ENCODE measurements at places on chromosomes 3 and 15.

DNA sequence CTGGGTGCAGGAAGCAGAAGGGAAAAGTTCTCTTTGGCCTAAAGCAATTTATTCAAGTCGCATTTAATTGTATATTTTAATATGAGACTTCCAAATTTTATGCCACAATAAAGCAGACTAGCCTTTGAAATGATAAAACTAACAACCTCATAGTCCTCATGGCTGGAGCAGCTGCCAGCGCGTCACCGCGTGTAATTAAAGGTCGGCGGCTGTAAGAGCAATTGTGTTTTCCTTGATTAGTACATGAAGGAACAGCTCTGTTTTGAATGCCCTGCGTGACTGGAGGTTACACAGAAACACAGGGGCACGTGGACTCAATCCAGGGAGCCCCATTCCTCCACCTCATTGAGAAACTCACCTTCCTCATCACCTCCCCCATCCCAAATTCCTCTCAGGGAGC lies 10.1 kb upstream of the LRRC15 start:
- DNase-seq = no peak

- no peak for DNase-seq
Observed at GRCh38 chr15:68821841-68822381, 1.2 kb upstream of the ANP32A start.

DNA sequence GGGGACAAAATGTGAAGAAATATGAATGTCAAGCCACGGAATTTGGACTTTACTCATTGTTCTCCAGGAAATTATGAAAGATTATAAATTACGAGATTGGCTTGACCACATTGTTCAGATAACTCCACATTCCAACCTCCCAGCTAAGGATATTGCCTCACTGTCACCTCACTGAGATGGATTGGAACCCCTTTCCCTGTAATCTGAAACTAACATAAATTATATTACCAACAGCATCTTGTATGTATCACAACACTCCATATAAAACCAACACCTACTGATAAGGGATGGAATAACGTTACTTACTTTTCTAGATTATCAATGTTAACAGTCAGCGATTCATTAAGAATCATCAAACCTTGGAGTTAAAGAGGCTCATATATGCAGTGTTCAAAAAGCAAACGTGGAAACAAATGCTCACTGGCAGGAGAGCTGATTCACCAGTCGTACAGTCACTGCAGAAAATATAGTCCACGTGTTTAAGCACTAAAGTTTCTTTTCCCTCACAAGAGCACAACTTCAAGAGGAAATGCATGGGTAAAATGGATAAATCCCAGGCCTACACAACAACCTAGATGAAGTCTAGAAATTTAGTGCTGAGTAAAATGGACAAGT lies 451.5 kb downstream of the FGF12 start:
- no peak for DNase-seq

DNA sequence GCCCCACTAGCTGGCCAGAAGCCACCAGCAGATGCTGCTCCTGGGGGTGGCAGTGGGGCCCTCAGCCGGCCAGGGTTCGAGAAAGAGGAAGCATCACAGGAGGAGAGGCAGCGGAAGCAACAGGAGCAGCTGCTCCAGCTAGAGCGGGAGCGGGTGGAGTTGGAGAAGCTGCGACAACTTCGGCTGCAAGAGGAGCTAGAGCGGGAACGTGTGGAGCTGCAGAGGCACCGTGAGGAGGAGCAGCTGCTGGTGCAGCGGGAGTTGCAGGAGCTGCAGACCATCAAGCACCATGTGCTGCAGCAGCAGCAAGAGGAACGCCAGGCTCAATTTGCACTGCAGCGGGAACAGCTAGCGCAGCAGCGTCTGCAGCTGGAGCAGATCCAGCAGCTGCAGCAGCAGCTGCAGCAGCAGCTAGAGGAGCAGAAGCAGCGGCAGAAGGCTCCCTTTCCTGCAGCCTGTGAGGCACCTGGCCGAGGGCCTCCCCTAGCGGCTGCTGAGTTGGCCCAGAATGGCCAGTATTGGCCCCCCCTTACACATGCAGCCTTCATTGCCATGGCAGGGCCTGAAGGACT lies 17.5 kb upstream of the APEH start:
- DNase-seq = no peak

- no peak for DNase-seq
Observed at GRCh38 chr15:80615783-80616391, 79.2 kb upstream of the ABHD17C start.

DNA sequence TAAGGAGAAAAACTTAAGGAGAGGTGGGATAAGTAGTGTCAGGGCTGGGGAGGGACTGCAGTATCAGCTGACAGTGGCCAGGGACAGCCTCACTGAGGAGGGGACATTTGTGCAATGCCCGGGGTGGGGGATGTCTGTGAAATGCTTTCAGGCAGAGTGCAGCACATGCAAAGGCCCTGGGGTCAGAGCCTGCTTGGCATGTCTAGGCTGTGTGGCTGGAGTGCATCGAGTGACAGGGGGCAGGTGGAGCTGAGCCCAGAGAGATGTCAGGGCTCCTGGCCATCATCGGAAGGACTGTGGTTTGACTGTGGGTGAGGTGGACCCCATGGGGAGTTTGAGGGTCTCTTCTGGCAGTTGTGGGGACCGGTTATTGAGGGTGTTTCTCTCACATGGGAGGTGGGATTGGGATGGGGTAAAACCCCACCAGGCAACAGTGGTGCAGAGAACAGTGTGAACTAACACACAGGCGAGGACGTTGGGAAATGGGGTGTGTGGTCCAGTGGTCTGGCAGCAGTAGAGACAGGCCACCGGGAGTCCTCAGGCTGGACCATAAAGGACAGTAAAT lies 61.2 kb downstream of the FBLN2 start:
- no peak for DNase-seq

DNA sequence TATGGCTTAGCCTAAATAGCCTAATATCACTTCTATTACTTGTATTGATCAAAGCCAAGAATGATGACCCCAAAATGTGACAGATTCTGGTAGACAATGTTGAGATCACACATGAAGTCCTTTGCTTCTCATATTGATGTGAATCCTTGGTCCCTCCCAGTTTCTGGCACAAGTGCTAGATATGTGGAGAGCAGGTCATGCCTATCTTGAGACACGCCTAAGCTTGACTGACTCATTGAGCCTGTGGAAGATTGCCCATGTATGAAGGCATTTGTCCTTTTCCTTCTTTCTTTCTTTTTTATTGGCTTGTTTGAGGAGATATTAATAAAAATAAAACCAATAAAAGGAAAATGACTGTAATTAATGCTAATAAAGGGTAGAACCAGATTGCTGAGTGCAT lies 54.0 kb upstream of the TMEM108 start:
- no peak for DNase-seq

DNA sequence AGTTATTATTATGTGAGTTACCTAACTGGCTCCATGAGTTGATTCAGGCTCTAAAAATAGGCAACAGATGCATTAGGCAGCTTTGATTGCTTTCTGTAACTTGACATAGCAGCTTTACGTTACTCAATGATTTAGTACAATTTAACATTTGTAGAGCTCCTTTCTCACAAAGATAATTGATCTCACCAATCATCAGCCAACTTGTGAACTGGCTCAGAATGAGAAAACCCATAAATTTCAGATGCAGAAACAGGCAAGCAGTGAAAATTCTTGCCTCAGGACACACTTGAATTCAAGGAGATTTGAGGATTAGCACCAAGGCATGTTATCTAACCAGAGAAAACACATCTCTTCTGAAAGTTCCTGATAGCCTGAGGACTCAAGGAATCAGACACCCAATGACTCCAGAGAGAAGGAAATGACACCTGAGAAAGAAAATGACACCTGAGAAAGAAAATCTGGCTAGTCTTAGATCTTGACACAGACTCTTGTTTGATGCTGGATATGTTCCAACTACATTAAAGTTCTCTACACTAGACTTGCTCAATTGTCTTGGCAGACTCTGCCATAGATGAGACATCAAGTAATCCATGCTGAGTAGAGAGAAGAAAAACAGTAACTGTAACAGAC lies 315.1 kb upstream of the CBLB start:
- no peak for DNase-seq

GRCh38 chr3:100893590-100893989 lies 99.6 kb downstream of the ABI3BP start:
- DNase-seq = no peak

GRCh38 chr3:62874711-62875557 lies at the start of gene CADPS:
Gene CADPS, minus strand, starts transcription at chr3:62875416. Its CDS starts 387 bp downstream, at chr3:62875029.
- no peak for DNase-seq

DNA sequence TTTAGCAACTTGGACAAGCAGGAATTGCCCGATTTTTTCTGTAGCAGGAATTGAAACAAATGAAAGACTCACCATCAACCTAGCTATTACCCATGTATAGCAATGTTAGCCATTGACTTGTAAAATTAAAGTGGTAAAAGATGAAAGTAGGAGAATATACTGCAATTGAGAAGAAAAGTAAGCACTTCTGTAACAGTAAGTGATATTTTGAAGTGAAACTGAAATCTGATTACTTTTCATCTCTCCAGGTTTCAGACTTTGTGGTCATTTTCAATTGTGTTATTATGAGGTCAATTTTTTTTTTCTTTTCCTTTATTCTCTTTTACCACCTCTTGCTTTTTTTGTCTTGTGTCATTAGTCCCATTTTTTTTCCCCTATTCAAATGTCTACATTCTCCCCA lies 1078.2 kb downstream of the ZPLD1 start:
- DNase-seq = no peak

DNA sequence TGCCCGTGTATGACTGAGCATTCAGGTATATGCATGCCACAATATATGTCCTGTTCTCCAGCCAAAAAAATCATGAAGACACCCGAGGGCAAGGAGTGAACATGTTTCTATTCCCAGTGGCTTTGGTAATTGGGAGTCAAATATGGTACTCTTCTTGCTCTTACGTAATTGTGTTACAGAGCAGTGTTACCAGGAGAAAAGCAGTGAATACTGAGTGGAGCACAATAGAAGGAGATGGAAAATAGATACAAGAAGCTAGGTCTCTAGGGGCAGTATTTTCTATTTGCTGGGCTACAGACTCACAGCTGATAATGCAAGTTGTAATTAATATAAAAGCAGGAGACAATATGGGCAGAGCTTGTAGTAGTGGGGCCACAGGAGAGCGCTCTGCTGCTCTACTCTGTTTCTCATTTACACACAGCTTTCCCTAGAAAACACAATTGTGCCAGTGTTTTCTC lies 13.2 kb downstream of the MEIS2 start:
- no peak for DNase-seq

DNA sequence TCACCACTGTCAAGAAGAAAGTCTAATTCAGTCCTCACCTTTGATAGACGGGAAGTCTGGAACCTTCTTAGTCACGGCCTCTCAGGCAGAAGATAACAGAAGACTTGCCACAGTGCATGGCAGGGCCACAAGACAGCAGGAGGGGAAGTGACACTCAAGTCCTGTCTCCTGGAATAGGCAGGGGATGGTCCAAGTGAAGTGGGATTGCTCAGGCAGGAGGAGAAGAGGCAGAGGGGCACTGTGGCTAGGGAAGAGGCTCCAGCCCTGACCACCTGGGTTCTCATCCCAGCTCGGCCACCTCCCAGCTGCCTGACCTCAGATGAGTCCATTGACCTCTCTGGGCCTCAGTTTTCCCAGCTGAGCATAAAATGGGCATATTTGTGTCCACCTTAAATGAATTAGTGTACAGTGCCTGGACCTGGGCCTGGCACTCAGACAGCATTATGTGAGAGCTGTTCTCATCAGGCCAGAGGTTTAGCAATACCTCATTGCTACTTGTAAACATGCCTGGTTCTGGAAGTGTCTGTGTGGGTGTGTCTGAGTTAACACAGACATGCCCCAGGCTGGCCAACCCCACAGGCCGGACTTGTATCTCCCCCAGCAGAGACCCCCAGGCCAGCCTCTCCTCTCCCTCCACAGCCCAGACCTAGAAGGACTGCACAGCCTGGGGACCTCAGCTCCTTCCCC lies 11.5 kb upstream of the PCSK6 start:
- DNase-seq = no peak

DNA sequence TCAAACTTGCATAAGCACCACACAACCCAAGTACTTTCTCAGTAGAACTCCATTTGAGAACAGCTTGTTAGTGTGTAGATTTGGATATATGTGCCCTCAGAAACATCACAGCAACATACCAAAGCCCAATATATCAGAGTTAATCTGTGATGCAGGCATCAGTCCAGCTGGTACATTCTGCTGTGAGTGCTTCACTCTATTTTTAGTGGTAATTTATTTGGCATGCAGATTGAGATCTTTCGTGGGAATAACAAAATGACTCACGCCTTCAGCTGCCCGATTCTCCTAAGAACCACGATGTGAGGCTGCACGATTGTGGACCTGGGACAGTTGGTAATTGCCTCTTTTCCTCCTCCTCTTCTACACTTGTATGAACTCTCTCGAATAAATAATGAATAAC lies 730.7 kb downstream of the SQOR start:
- DNase-seq = no peak

- DNase-seq = no peak
Observed at GRCh38 chr15:23690015-23690414, 2.9 kb upstream of the NDN start.

GRCh38 chr3:11410564-11410963 lies 138.4 kb downstream of the ATG7 start:
- no peak for DNase-seq

- no peak for DNase-seq
Observed at GRCh38 chr15:31133890-31134289, 32.4 kb upstream of the TRPM1 start.

- no peak for DNase-seq
Observed at GRCh38 chr3:64961301-64961700, 273.5 kb upstream of the ADAMTS9 start.

GRCh38 chr3:18591120-18591519 lies 166.0 kb upstream of the SATB1 start:
- DNase-seq = no peak

- no peak for DNase-seq
Observed at GRCh38 chr15:66390678-66391077, 4.0 kb downstream of the MAP2K1 start.

DNA sequence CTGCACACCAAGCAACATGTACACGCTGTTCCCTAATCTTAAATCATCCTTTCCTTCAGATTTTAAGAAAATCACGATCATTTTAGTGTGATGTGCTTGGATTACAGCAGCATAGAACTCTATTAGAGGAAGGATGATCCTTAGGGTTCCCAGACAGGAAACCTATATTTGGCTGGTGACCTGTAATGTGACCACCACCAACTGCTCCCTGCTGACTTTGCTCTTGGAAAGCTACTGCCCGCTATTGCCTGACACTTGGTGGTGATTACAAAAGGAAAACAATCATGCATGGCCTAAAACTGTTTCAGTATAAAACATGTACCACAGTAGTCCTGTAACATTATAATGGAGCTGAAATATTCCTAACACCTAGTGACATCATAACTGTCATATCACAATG lies 27.2 kb upstream of the LMOD3 start:
- DNase-seq = no peak

GRCh38 chr3:128923576-128923975 lies 44.2 kb downstream of the ACAD9 start:
- DNase-seq = no peak

DNA sequence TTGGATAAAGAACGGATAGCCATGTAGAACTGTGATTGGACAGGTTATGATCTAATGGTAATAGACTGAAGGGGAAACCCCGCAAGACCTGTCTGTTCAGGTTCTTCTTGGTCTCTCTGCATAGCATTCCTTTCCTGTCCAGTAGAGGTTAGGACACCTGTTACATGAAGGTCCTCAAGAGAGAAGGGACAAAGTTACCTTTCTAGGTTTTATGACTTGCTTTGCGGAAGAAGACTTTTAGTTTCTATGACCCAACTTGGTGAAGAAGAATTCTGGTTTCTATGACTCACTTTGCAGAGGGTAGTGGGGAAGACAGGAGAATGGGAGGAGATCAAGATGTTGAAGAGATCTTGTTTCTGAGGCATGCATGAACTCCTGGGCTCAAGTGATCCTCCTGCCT lies 97.9 kb upstream of the C3orf80 start:
- DNase-seq = no peak
